ENCODE measurements at places on chromosomes 1 and 21.

DNA sequence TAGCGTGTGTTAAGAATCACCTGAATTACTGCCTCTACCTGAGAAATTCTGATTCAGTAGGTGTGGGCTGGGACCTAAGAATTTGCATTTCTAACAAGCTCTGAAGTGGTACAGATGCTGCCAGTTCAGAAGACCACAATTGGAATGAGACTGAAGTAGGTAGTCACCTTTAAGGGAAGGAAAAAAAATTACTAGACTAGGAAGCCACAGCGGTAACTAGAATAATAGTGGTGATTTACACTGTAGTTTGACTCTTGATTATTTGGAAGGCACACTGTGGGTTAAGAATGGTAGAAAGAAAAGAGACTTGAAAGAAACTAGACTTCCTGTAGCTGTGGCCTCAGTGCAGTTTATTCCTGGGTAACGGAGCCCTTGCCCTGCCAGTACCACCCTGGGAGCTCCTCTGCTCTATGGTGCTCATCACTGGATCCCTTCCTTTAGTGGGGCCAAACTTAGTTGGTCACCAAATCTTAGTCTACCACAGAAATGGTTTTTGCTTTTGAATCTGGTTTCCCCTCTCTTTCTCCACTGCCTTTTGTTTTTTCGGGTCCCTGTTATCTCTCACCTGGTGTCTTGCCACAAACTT lies 43.6 kb downstream of the ARID1A start:
- no peak for DNase-seq

- no peak for DNase-seq
Measured at GRCh38 chr1:171969813-171970212, 128.5 kb downstream of the DNM3 start.

- DNase-seq, result peak; percentile 65
Measured at GRCh38 chr1:182784556-182785171, 4.9 kb upstream of the NPL start.

DNA sequence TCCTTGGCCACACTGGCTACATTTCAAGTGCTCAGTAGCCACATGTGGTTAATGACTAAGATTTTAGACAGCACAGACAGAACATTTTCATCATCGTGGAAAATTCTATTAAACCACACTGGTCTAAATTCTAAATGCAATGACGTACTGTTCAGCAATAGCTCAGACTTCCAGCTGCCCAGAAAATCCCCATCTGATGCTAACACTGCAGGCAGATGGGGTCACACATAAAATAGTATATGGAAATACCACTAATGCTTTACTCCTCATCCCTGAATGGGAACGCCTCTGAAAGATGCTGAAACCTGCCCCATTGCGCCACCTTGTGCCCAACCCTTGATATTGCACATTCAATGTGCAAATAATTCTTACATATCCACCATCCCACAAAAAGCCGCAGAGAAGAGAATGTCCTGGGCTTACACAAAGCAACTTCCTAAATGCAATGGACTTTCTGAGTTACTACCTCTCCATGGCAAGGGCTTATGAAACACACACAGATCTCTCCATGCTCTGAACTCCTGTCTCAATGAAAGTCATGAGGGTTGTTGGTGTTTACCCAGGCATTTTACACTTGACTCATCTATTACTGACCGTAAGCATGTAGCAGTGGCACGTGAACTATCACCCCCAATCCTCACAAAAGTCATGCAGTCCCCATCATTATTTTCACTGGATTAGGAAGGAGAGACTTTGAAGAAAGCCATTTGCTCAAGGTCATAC lies 20.3 kb upstream of the SLC5A9 start:
- peak; percentile 83 for DNase-seq

DNA sequence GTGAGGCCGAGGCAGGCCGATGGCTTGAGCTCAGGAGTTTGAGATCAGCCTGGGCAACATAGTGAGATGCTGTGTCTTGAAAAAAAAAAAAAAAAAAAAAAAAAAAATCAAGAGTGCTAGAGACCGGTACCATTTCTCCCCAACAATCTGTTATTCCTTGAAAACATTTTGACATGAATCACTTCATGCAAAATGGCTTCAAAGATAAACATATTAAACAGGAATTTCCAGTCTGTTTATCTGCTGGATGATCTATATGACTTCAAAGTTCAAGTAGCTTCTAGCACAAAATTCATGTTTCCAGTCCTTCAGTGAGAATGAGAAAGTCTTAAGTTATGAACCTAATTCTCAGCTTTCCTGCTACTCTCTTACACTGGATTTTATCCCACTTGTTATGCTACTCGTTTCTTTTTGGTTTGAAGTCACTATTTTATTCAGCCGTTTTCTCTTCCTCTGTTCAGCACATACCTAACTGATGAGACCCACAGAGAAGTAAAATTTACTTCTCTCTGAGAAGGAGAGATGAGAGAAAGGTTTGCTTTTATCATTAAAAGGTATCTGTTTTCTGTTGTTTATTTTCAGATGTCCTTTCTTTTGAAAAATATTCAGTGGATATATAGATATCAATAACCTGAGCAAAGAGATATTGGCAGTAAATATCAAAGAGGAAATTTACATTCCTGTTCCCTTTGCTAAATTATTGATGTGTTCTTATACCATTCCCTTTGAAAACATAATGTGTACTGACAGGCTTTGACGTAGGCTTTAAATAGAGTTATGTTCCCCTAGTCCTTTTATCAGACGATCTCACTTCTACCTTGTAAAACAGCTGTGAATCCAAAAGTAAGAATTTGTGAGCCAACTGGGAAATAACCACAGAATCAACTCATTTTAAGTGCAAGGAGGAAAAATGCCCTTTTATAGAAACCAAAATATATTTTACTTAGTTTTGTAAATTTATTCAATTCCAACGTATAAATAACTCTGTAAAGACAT lies 38.2 kb downstream of the CD46 start:
- no peak for DNase-seq

DNA sequence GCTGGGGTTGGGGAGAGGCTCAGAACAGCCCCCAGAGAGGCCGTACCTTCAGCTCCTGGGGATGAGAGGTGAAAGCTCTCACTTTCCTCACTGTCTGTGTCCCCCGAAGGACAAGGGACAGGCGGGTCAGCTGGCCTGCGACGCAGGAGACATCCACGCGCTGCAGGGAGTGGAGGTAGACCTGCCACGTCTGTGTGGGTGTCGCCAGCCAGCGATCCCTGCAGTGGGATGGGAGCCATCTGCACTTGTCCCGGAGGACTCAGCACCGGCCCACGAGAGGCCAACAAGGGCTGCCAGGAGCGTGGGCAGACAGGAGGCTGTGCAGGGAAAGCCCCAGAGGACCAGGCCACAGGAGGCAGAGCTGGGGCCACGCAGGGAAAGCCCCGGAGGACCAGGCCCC lies 127.2 kb downstream of the NPHP4 start:
- DNase-seq, result no peak

DNA sequence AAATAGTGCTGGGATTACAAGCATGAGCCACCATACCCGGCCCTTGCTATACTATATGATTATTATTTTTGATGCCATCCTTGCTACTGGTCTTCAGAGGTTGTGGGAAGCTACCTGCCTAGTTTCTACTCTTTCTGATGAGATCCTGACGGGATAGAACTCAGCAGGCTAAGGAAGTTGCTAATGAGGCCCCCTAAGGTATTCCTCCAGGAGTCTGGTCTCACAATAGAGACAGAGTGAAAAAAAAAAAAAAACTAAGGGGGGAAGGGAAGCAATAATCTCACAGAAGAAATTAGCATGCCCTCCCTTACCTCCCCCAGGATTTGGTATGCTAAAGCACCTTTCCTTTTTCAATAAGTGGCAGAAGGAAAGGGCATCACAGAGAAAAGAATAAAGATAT lies 17.6 kb downstream of the INTS3 start:
- no peak for DNase-seq

DNA sequence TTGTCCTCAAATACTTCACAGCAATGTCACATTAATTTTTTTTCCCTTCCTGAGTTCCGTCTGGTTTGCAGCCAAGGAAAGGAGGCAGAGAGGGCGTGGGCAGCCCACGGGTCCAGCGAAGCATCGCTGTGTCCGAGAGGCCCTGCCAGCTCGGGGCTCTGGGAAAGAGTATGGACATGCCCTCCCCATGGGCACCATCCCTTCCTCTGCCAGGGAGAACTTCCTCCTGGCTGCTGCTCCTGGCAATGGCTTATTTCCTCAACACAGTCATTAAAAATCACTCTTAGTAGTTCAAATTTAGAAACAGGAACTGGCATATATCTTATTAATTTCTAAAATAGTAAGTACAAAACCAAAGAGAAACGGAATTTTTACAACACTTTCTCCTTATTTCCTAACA lies 115.4 kb downstream of the RIPK4 start:
- DNase-seq, result peak; percentile 58

DNA sequence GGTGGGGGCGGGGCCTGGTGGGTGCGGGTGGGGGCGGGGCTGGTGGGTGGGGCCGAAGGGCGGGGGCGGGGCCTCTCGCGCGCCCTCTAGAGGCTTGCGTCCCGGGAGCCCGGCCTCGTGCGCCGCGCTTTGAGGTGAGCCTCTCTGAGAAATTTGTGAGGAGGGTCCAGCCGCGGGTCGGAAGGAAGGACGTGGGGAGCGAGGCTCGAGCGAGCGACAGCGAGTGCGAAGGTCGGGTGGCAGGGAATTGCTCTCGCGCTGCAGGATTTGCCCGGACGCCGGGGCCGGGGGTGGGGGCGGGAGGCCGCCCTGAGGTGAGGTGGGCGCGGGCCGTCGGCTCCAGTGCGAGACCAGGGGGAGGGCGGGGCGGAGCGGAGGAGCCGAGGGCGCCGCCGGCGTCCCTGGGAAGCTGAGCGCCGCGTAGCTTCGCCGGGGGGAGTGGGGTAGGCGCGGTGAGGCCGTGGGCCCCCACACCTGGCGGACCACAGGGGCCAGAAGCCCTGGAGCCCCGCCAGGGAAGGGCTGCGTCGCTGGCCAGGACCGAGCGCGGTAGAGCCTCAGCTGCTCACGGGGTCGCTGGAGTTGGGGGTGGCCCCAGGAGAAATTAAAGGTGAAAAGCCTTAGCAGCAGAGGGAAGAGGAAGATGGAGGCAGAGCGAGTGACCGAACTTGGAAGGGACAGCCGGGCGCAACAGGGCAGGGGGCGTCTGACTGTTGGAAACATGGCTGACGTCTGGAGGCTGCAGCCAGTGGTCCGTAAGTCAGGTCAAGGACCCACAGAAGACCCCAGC lies 754 bp upstream of the LSS start:
- DNase-seq, result no peak
